ENCODE measurements at places on chromosomes 11 and 22. TPM values are rescaled to one million over a fixed set of nuclear protein-coding genes. Genes with fewer than 3 reads are reported as not detected.

The LMO2 gene
- total RNA-seq, result not detected

DNA sequence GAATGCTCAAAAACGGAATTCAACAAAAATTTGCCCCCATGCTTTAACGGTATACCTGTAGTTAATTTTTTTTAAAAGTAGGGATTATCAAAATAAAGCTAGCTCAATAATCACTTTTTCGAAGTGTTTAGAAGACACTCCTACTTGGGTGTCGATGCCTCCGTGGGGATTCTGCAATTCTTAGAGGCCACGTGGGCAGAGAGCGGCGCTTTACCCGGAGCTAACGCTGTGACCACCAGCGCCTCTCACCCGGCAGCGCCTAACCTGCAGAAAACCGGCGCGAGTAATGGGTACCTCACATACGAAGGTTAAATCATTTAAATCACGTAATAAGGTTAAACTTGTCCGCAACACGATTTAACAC is 583 bp downstream of the TAF1D start:
- DNase-seq, result peak; percentile 74

- DNase-seq, result no peak
Observed at GRCh38 chr11:94895971-94896370, 77.4 kb downstream of the CWC15 start.

GRCh38 chr11:1146365-1146764 is 11.4 kb upstream of the MUC5AC start:
- no peak for DNase-seq

DNA sequence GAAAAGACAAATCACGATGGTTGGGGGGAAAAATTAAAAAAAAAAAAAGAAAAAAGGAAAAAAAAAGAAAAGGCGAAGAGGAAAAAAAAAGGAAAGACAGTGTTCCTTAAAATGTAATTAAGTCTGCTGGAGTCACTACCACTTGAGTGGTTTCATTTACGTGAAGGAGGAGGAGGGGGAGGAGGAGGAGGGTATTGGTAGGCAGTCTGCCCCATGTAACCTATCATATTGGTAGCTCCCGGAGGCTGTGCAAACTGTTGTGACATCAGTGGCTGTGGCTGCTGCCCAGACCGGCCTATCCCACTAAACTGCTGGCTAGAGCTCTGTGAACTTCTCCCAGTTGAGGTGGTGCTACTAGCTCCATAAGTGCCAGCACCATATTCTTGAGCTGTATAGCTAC is 17.9 kb downstream of the KDELR3 start:
- no peak for DNase-seq

The FOLR3 gene
- not detected for total RNA-seq

The RAG2 gene
- not detected for total RNA-seq

DNA sequence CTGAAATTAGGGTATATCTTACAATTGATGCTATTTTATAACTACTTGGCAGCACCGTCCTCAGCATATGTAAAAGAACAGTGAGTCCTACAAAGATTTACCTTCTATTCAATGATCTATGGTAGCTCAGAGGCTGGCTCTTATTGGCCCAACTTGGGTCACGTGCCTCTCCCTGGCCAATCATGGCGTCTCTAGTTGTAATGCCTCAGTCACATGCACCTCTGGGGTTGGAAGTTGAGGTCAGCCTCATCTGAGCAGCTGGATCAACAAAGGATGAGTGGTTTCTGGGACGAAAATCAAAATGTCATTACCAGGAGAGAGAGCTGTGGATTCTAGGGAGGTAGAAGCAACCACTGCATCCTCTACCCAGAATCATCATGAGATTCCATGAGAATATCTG is 22.9 kb upstream of the ASPHD2 start:
- no peak for DNase-seq

DNA sequence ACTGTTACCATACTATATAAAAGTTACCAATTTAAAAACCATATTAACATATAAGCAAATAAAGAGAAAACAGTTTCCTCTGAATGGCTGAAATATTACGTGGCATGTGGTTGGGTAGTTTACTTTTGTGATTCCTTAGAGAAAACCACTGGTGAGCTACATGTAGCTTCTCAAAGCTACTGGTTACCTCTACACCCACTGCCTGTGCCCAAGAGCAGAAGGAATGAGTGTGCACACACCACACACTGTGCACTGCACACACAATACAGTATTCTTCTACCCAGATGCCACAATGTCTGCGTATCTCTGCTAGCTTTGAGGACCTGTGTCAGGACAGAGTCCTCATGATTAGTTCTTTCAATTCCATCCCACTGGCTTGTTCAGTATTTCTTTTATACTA is 25.5 kb upstream of the YPEL1 start:
- DNase-seq, result peak; percentile 75

The MUC5AC gene
- total RNA-seq, result not detected

DNA sequence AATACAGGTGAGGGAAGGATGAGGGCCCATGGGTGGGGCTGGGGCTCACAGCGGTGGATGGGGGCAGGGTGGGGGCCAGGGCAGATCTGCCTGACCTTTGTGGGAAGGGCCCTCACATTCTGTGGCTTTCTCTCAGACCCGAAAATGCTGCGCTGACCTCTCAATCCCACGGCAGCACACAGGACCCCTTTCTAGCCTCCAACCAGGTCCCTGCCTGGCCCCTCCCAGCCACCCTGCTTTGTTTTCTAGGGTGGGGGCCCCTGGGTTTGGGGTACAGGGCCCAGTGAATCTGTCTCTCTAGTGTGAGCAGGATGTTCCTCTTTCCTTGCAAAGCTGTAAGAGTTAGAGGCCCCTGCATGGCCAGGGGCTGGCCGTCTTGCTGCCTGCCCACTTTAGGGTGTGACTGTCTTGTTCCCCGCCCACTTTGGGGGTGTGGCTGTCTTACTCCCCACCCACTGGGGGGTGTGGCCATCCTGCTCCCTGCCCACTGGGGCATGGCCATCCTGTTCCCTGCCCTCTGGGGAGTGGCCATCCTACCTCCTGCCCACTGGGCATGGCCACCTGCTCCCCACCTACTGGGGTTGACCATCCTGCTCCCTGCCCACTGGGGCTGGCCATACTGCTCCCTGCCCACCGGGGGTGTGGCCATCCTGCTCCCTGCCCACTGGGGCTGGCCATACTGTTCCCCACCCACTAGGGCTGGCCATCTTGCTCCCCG is 11.5 kb downstream of the PARVG start:
- DNase-seq, result peak; percentile 72

DNA sequence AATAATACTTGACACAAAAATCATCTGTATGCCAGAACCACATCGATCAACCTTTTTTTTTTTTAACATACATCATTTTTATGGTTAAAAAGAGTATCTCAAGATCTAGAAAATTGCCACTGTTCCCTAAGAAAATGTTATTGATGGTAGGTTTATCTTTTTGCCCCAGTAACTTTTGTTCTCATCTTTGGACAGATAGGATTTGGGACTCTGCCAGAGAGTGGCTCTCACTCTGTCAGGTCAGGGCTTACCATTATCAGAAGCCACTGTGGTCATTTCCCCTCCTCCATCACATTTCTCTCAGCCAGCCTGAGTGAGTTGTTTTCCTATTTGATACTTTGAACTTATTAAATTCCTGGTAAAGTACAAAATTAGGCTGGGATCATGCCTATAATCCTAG is 47.9 kb upstream of the YWHAH start:
- no peak for DNase-seq

DNA sequence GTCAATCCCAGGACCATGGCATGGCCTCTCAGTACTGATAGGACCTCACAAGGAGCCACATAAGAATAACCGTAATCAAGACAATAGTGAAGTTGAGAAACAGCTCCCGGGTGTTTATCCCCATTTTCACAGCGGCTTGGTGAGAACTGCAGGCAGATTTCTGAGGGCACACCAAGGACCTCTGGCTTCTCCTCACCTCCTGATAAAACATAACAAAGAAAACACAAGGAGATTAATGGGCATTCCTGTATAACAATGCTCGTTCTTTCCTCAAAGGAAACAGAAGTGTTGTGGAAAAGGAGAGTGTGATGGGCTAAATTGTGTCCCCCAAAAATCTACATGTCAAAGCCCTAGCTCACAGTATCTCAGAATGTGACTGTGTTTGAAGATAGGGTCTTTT is 4.0 kb downstream of the SLN start:
- DNase-seq, result no peak

GRCh38 chr22:22593964-22594656 is 35.0 kb upstream of the PRAME start:
- peak; percentile 70 for DNase-seq

The DEUP1 gene
- total RNA-seq, result not detected

DNA sequence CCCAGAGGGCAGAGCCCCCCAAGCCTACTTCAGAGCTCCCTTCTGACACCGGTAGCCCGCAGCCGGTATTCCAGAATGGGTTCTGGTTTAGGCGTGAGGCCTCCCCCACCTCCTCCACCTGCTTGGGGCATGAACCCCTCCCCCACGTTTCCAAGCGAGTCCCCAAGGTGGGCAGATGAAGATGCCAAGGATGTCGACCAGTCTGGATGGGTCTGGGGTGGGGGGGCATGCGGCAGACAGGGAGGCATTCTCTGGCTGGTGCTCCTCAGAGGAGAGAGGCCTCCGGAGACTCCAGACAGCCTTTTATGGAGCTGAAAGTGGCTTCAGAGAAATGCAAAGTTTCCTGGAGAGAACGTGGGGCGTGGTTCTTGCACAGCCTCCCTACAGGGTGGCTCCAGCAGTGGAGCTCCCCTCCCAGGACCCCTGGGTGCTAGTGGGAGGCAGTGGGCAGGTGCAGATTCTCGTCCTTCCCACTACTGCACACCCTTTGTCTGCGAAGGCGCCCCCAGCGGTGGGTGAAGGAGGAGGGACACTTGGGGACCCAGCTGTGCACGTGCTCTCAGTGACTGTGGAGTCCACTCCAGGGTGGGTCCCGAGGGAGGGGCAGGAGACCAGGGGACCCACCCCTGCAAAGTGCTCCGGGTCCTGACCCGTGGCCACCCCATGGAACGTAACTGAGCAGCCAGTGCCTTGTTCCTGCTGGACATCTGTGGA is 4.2 kb downstream of the CCND1 start:
- no peak for DNase-seq

GRCh38 chr11:35011389-35011788 is 95.0 kb downstream of the PDHX start:
- no peak for DNase-seq

The UQCR10 gene
- 87.4 TPM for total RNA-seq

DNA sequence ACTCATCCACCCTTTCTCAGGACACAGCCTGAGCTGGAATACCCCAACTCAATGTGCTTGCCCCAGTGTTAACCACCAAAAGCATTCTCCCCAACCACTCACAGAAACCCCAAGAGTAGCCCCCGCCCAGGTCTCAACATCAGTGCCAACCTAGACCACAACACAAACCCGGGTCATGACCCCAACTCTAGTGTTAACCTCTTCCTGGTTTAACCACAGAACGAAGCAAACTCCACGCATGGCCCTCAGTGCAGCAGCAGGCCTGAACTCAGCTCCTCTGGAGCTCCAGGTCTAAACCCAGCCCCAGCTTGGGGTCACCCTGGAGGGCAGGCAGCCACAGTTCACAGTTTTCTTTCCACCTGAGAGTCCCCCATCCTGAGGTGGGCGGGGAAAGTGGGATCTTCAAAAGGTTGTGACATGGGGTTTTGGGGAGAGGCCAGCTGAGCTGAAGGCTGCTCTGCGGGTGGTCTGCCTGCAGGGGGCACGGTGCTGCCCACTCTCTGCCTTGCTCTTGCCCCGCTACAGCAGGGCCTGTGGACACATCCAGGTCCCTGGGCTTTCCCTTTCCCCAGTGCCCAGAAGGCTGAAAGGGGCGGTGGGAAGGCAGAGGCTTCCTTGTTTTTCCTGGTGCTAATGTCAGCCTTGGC is 37.9 kb downstream of the NECTIN1 start:
- peak; percentile 56 for DNase-seq

DNA sequence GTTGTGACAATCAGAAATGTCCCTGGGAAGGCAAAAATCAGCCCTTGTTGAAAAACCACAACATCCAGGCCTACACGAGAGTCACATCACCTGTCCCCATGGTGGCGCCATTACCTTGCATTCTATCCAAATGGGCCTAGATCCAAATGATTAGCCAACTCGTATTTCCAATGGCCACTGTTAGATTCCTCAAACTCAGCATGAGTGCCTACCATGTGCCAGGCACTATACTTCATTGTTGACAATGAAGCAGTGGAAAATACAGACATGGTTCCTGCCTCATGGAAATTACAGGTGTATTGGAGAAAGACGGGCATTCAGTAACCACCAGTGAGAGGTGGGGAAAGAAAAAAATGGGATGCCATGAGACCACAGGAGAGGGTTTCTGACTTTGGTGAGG is 29.8 kb upstream of the CREB3L1 start:
- peak; percentile 57 for DNase-seq

DNA sequence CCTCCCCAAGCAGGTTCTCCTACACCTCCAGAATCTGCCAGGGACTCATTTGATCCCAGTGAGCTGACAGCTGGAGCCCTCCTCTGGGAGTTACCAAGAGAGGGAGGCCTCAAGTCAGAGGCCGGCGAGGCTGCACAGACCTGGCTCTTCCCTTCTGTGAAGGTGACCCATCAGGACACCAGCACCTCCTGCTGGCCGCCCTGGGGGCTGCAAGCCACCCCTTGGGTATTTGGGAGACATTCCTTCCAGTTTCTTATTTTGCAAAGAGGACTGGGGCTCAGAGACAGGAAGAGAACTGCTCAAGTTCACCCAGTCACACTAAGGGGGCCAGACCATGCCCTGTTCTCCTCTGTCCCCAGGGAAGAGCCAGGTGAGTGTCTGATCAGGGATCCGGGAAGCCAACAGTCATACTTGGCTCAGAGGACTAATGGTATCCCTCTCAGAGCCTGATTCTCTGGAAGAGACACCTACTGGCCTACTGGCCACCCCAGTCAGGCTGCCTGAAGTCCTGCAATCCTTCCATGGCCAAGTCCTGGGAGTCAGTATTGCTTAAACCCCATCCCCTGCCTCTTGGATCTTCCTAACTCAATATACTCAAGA is 40.5 kb upstream of the RIC3 start:
- DNase-seq, result peak; percentile 39

GRCh38 chr11:1339066-1339675 is 29.7 kb upstream of the TOLLIP start:
- peak; percentile 8 for DNase-seq

The MPZL3 gene
- 47.3 TPM for total RNA-seq

The MAP6 gene
- total RNA-seq, result 0.05 TPM

GRCh38 chr11:77668760-77669159 is 31.2 kb upstream of the CLNS1A start:
- DNase-seq, result no peak

The NCAM1 gene
- total RNA-seq, result not detected

The OR8D4 gene
- not detected for total RNA-seq

DNA sequence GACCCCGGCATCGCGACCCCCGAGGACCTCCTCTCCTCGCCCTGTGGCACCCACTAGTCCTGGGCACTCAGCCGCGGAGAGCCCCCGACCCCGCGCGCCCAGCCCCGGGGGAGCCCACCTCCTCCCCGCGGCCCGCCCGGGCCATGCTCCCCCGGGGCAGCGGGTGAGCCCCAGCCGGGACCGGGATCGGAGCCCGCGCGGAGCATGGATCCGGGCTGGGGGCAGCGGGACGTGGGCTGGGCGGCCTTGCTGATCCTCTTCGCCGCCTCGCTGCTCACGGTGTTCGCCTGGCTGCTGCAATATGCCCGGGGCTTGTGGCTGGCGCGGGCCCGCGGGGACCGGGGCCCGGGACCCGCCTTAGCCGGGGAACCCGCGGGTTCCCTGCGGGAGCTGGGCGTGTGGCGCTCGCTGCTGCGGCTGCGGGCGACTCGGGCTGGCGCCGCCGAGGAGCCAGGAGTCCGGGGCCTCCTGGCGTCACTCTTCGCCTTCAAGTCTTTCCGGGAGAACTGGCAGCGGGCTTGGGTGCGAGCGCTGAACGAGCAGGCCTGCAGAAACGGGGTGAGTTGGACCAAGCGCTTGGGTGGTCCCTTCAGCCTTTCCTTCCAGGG is 498 bp downstream of the C2CD2L start:
- DNase-seq, result no peak

Measured in activated CD4-positive, alpha-beta memory T cell treated with anti-CD3 and anti-CD28 coated beads for 36 hours (primary cell).